ENCODE measurements at places on chromosomes 12 and 14. TPM values are rescaled to one million over a fixed set of nuclear protein-coding genes. Genes with fewer than 3 reads are reported as not detected.

DNA sequence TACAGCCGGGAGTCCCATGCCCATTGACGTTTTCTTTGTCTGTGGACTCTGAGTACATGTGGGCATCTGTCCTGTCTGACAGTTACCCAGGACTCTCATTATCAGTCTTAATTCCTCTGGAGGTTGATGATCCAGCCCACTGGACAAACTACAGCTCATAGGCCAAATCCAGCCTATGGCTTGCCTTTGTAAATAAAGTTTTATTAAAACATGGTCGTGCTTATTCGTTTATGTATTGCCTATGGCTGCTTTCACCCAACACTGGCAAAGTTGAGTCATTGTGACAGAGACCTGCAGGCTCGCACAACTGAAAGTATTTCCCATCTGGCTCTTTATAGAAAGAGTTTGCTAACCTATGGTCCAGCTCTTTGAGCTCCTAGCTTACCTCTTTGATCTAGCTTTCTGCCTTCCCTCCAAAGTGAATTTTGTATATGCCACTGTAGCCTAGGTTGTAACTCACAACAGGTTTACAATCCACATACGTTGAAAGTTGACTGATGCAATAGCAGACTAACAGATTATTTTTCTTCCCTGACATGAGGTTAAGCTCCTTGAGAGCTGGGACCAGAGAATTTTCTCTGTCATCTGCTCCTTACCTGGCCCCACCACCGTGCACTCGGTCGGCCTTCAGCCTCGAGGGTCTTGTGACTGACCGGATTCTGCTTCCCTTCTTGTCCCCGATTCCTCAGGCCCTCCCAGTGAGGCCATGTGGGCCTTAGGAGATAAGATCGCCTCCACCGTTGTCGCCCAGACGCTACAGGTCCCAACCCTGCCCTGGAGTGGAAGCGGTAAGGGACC lies 57.3 kb downstream of the ACACB start:
- no peak for DNase-seq

Gene SYCP3
- total RNA-seq, result not detected

GRCh38 chr12:50195832-50196231 lies 28.7 kb upstream of the CERS5 start:
- DNase-seq, result no peak

GRCh38 chr12:182381-182892 lies 31.5 kb downstream of the SLC6A12 start:
- no peak for DNase-seq

DNA sequence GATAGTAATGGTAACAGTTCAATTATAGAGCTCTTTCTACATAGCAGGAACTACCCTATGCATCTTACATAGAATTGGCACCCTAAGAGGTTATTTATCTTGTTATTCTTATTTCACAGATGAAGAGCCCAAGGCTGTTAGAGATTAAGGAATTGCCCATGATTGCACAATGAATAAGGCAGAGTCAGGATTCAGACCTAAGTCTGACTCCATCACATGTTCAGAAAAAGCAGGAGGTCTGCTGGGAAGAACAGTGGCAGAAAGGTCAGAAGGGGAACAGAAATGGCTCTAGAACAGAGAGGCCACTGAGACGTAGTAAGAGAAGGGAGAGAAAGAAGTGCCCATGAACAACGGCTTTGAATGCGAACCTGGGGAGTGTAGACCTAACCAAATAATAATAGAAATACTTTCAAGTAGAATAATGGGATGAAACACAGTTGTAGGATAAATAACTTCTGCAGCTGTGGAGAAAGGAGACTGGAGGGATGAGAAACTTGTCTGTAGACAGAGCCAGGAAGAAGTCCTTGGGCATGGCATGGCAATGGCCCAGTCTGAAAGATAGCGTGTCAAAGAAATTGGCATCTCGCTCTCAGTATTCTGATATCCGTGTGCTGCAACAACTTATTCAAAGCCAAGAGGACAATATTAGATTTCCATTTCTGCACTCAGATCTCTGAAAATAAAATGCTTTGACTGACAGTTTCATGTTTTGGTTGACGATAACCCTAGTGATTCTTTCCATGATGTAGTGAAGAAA lies 17.6 kb downstream of the MYBPC1 start:
- no peak for DNase-seq

DNA sequence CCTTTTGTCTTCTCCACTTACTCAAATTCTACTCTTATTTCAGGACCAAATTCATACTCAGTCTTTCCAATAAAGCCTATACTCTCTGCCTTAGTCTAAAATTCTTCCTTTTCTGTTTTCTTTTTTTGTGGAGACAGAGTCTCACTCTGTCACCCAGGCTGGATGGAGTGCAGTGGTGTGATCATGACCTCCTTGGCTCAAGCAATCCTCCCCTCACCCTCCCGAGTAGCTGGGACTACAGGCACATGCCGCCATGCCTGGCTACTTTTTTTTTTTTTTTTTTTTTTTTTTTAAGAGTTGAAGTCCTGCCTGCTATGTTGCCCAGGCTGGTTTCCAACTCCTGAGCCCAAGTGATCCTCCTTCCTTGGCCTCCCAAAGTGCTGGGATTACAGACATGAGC lies 11.9 kb downstream of the SRP54 start:
- no peak for DNase-seq

Gene SAV1
- total RNA-seq, result 27.0 TPM

Gene NID2
- total RNA-seq, result 42.1 TPM

DNA sequence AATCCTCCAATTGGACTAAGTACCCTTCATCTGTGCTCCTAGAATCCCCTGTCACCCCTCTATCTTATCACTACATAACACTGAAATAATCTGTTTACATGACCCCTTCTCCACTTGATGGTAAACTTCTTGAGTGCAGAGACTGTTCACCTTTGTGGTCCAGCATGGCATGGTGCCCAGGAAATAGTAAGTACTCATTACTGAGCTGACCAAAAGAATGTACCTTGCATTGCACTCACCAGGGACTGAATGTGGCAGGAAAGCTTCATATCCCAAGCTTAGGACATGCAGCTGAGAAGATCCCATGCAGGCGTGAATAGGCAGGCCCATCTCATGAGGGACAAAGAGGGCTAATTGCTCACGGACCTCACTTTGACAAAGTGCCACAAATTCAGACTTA lies 1.4 kb upstream of the GARIN2 start:
- no peak for DNase-seq

Gene SNX6
- 58.2 TPM for total RNA-seq

DNA sequence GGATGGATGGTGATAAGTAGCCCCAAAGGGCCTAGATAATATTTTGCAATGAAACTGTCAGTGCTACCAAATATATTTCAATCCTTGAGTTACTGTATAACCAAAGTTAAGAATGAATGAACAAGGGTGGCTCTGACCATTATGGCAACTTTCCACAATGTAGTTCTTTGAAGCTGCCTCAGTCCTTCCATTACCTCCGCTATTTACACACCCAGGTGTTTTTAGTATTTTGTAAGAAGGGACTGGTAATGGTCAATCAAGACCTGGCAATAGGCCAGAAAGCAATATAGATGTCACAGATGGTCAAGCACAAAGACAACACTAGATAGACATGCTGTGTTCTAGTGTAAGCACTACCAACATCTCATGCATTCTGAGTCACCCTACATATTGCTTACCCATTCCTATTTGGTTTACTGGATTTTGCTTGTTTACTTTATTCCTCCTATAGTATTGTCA lies 16.3 kb downstream of the DUSP16 start:
- no peak for DNase-seq

GRCh38 chr12:9951026-9951675 lies 19.0 kb upstream of the CLEC2A start:
- no peak for DNase-seq

Gene BATF
- 1.8 TPM for total RNA-seq
